HFFc6 (cell line): ENCODE measurements at places on chromosomes 7 and 10. TPM values are rescaled to one million over a fixed set of nuclear protein-coding genes. Genes with fewer than 3 reads are reported as not detected.
A peak's percentile ranks its signal among the peaks of the same experiment; 100 is the strongest.

- DNase-seq: no peak
These were observed 26.5 kb upstream of the ENTPD1 start for GRCh38 chr10:95729323-95730055.

DNA sequence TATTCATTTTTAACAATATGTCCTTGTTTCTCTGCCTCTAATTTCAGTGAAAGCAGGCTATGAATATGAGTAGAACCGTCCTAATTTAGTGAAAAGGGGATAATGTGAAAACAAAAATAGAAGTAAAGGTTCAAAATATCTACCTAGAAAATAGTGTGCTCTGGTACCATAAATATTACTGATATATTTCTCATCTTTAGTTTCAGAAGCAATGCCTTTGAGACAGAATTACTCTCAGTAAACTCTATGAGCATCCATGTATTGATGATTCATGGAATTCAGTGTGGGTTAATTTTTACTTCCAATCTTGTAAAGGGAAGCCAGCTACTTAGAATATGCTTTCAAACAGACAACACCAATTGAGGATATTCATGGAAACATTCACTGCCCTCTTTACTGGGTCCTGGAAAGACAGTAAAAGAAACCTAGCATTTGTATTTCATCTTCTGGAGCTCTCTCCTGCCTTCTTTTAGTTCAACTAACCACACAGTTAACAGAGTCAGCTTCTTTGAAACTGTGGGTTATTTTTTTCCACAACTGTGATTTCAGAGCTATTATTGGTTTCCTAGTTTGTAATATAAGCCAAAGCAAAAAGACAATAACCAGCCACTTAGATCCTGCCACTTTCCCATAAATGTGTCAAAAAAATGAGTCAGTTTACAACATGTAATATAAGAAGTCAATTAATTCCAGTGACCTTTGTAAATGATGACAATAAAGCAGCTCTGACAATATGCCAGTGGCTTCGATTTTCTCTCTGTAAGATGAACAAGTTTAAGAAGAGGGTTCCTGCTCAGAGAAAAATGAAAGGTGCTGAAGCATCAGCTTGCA lies 1.7 kb downstream of the LRRN3 start:
- DNase-seq: no peak

The BAMBI gene
- 1.6 and 2.3 TPM in 2 replicates for total RNA-seq

DNA sequence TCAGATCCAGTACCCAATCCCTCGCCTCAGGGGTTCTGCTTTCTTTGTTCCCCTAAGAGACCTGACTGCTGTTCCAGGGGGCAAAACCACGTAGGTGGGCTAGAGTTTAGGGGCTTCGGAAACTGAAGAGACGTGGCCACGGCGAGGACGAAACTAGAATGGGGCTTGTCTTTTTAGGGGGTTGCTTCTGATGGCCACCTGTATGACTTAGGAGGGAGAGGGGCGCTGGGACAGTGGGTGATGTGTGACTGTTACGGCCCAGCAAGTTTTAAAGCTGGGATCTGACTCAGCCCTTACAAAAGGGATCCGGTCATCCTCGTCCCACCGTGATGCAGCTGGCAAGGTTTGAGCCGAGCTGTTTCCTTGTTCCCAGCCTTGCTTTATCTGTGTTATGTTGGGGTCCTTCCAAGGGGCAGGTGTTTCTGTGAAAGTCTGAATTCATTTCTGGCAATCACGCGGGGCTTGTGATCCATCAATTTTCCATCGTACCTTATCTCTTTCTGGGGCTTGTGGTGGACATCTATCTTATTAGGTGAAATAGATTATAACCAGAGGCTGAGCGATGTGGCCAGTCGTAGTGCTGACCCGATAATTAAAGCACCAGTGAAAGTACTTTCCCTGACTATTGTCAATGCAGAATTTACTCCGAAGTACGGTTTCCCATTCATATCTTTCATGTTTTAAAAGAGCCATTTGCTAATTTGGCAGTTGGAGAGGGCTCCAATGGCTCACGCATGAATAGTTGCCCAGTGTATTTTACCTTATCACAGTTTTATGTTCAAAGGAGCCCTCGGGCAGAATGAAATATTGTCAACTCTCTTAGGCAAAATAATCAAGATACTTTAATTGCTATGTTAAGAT lies 830 bp downstream of the MET start:
- DNase-seq: peak; percentile 28

- no peak for DNase-seq
These were observed 168.5 kb upstream of the ZNF804B start for GRCh38 chr7:88590963-88591362.

The AEBP1 gene
- total RNA-seq: 76.0 to 86.4 TPM (median 80.0 TPM) in 3 replicates

- DNase-seq: no peak
These were observed 4.7 kb upstream of the TEX36 start for GRCh38 chr10:125687507-125688185.

The OR2A1 gene
- total RNA-seq: not detected in 3 replicates

GRCh38 chr7:5436003-5436678 lies 12.5 kb upstream of the TNRC18 start:
- DNase-seq: no peak

- DNase-seq: no peak
These were observed 40.1 kb upstream of the STRIP2 start for GRCh38 chr7:129394101-129394500.

The PLAC9 gene
- 6.5 to 6.9 TPM (median 6.5 TPM) in 3 replicates for total RNA-seq

The GRM3 gene
- total RNA-seq: not detected in 2 replicates

- DNase-seq: no peak
These were observed 468.6 kb upstream of the SEMA3A start for GRCh38 chr7:84663224-84663623.

GRCh38 chr7:152909683-152910544 lies 150.4 kb downstream of the ACTR3B start:
- no peak for DNase-seq

- no peak for DNase-seq
These were observed 1.5 kb downstream of the NEUROG3 start for GRCh38 chr10:69571618-69572158.

DNA sequence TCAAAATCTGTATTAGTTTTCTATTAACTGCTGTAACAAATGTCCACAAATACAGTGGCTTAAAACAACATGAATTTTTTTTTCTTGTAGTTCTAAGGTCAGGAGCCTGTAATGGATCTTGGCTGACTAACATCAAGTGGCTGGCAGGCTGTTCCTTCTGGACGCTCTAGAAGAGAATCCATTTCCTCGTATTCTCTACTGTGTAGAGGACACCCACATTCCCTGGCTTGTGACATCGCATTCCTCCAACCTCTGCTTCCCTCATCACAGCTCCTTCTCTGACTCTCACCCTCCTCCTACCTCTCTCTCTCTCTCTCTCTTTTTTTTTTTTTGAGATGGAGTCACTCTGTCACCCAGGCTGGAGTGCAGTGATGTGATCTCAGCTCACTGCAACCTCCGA lies 4.8 kb upstream of the CALHM1 start:
- DNase-seq: no peak

DNA sequence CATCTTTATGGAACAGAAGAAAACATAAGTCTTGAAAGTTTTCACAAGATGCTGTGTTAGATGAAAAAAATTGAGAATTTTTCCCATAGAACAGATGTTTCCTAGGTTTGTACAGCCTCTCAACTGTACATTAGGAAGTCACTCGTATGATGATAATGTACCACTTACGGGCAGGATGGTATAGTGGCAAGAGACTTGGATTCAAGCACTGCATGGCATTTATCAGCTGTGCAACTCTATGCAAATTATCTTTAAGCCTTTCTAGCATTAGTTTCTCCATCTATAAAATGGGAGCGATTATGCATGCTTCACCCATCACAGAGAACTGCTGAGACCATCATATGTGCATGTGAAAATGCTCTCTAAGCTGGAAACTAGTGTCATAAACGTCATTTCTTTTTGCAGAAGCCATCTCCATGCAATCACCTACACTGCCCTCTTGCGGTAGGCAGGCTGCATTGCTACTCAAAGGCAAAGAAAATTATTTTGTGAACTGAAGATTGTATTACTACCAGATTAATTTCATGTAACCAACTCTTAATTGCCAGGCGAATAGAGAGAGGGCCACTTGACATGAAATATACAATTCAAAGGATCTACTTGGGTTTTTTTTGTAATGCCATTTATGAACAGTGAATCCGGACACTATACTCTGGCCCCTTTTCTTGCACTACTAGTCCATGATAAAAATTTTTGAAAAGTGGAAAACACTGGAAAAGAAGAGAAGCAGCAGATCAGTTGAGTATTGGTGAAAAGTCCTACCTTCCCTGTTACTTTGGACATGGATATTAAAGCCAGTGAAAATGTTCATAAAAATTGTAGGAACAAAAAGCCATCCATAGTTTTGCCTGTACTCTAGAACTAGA lies 102.3 kb downstream of the JAZF1 start:
- peak; percentile 57 for DNase-seq

DNA sequence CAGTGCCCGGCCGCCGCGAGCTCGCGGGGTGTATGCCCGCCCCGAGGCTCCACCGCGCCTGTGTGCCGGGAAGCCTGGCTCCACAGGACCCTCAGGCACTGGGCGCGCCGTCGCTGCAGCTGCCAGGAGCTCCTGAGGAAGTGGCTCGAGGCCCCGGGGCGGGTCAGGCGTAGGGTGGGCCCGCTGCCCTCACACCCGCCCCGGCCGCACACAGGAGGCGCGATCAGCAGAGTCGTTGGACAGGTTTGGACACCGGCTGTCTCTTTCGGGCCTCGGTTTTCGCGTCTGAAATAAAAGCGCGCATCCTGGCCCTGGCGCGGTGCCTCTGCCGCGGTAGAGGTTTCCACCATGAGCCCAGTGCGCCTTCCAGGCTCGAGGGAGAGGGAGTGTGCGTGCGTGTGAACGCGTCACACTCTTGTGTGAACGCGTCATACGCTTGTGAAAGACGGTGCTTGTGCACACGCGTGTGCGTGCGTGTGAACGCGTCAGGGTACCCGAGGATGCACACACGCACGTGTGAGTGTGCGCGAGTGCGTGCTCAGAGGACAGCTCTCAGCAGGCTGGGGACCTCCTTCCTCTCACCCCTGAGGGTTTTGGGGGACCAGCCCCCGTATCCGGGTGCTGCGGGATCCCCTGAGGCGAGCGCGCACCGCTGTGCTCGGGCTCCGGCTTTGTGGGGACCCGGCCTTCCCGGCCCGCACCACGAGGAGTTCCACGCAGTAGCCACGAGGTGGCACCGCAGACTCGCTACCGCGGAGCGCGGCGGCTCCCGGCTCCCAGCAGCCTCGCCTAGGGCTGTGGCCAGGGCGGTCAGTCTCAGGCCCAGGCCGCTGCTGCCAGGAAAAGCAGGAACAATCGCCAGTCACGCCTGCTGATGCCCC lies 83.8 kb downstream of the BMS1 start:
- DNase-seq: peak; percentile 70

DNA sequence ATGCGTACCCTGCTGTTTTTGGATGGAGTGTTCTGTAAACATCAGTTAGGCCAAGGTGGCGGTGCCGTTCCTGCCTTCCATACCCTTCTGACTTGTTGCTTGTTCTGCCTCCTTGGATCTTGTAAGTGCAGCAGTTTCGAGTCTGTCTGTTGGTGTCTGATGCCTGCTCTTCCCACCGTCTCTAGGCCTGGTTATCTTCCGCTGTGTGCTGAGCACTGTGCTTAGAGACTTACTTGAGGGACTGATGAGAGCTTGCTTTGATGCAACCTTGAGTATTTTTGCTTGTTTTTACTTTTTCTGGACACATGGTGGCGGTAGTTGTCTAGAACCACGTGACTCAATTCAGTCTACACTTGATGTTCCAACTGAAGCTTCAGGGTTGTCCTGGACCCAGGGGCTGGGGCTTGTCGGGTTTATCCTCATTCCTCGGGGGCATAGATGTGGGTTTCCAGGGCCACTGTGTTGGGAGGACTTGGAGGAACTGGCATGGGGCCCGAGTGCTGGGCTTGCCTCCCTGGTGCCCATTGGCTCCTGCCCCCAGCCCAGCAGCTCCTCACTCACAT lies 14.4 kb upstream of the SPRN start:
- peak; percentile 38 for DNase-seq

DNA sequence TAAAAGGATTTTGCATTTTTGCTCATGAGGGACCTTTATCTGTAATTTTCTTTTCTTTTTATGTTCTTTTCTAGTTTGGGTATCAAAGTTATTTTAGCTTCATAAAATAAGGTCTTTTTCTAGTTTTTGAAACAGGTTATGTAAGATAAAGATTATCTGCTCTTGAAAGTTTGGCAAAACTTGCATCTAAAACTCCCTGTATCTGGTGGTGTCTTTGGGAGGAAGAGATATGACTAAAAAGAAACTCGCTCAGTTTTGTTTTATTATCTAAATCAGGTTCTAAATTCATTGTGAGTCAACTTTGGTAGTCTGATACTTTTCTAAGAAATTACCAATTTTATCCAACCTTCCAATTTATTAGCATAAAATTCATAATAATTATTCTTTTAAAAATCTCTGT lies 55.1 kb downstream of the VCL start:
- no peak for DNase-seq

- no peak for DNase-seq
These were observed 892.6 kb downstream of the XPNPEP1 start for GRCh38 chr10:109030581-109031210.

- no peak for DNase-seq
These were observed 42.1 kb upstream of the PLXNA4 start for GRCh38 chr7:132618271-132618955.

DNA sequence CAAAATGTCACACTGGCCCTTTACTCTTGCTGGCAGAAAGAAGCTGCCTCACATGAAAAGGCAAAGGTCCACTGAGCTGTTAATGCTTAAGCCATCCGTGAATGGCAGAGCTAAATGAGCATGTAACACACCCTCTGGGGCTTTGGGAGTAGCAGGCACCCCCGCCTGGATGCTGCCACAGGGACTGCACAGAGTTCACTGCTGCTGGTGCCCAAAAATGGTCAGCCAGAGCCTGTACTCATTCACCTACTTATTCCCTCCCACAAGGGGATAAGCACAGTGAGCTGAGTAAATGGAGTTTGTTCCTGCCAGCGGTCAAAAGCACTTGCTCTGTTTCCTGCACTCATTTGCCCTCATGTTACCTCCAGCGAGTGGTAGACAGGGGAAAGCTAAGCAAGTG lies 374.0 kb upstream of the STEAP1 start:
- no peak for DNase-seq

- peak; percentile 80 for DNase-seq
These were observed at the start of gene ZNF783 for GRCh38 chr7:149261829-149262617. Gene ZNF783 (plus strand): TSS chr7:149262196. CDS start chr7:149262334, 138 bp downstream.

DNA sequence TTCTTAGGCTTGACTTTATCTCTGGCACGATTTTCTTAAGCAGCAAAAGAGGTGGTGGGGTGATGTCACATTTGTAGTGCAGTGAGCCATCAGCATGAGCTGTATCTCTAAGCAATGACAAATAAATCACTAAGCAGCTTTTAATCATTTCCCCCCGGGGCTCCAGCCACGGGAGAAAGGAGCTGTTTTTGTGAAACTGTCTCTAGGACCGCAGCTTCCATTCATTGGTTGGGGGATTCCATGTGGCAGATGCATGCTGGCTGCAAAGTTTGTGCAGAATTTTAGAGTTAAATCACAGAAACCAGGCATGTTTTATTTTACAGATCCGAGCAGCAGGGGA lies 464 bp downstream of the KIAA1217 start:
- DNase-seq: peak; percentile 43

GRCh38 chr7:43039346-43039745 lies 73.1 kb upstream of the HECW1 start:
- peak; percentile 24 for DNase-seq

The IDI2 gene
- not detected in 2 replicates for total RNA-seq

The C7orf57 gene
- total RNA-seq: not detected in 2 replicates

GRCh38 chr7:80671744-80672143 lies 33.3 kb downstream of the CD36 start:
- no peak for DNase-seq
